Neuronal stem cell (in vitro differentiated cells): ENCODE measurements at places on chromosomes 12 and 14.

DNA sequence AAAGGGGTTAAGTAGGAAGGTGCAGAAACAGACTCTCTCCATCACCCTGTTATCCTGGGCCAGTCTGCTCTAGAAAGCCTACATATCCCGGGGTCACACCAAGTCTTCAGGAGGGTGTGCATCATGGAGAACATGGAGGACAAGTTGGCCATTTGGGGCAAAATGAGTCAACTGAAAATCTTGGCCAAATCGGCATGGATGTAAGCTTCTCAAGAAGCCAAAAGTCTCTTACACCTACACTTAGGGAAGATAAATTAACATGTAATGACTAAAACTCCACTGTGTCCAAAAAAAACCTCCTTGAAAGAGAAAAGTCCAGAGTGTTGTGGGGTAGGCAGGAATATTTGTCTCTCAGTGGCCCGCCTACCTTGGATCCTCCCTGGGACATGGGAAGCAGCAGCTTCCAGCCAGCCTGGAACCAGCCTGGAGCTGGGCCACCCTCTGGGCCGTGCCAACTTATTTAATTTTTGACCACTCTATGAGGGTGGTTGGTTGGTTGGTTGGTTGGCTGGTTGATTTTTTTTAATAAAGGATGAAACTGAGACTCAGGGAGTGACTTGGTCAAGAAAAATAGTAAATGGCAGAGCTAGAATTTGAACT is 17.9 kb upstream of the TC2N start:
- H3K36me3 ChIP-seq, result no peaks in the 10 kb centered on the region
- peaks cover 6% of the 10 kb centered on the region for H3K4me1 ChIP-seq
- no peak overlapping the region for H3K4me3 ChIP-seq
- no peaks in the 10 kb centered on the region for H3K27me3 ChIP-seq
- H3K27ac ChIP-seq, result no peak overlapping the region

GRCh38 chr12:105741786-105742566 is 396.8 kb downstream of the NUAK1 start:
- no peak for DNase-seq
- no peaks in the 10 kb centered on the region for H3K36me3 ChIP-seq
- peaks cover 40% of the 10 kb centered on the region for H3K4me1 ChIP-seq
- no peak overlapping the region for H3K27ac ChIP-seq

DNA sequence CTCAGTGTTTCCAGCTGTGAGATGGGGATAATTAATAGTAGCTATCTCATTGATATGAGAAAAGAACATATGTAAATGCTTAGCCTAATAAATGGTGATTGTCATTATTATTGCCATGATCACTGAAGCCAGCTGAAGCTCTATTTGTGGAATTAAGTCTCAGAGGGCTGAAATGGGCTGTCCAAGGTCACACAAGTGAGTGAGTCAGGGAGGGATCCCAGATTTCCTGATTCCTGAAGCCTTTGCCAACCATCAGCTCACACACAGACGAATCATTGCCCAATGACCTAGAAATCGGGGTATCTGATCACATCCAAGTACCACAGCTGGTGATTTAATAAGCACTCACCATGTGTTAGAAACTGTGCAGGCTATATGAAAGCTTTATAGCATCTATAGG is 21.6 kb upstream of the TMEM229B start:
- DNase-seq, result no peak
- H3K4me3 ChIP-seq, result no peak overlapping the region
- H3K4me1 ChIP-seq, result peaks cover 6% of the 10 kb centered on the region
- H3K27me3 ChIP-seq, result peaks cover 25% of the 10 kb centered on the region
- no peaks in the 10 kb centered on the region for H3K36me3 ChIP-seq

DNA sequence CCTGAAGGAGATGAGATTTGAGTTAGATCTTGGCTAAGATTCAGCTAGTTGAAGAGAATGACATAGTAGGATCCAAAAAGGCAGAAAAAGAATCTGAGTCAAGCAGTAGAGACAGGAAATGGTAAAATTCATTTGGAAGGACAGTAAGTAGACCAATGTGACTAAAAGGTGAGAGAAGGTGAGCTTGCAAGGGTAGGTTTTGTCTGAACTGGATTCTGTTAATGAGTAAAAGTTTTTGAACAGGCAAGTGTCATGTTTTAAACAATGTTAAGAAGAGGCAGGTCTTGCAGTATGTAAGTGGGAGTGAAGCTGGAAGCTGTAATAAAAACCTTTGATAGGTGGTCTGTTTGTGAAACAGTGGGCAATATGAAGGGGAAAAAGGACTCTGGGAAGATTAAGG is 58.6 kb downstream of the ACSS3 start:
- H3K4me3 ChIP-seq, result no peak overlapping the region
- no peaks in the 10 kb centered on the region for H3K36me3 ChIP-seq
- H3K4me1 ChIP-seq, result no peaks in the 10 kb centered on the region
- H3K27ac ChIP-seq, result no peak overlapping the region
- no peaks in the 10 kb centered on the region for H3K27me3 ChIP-seq

GRCh38 chr12:7180685-7181084 is 8.8 kb upstream of the PEX5 start:
- no peaks in the 10 kb centered on the region for H3K36me3 ChIP-seq
- H3K27ac ChIP-seq, result no peak overlapping the region
- H3K4me1 ChIP-seq, result no peaks in the 10 kb centered on the region
- peaks cover 14% of the 10 kb centered on the region for H3K27me3 ChIP-seq

- H3K4me1 ChIP-seq, result no peaks in the 10 kb centered on the region
- DNase-seq, result no peak
- no peak overlapping the region for H3K27ac ChIP-seq
- H3K36me3 ChIP-seq, result peaks cover 66% of the 10 kb centered on the region
- no peaks in the 10 kb centered on the region for H3K27me3 ChIP-seq
Measured at GRCh38 chr12:119671070-119671469, 3.1 kb downstream of the PRKAB1 start.

GRCh38 chr14:89654998-89655397 is 238.0 kb upstream of the FOXN3 start:
- no peak overlapping the region for H3K4me3 ChIP-seq
- H3K27ac ChIP-seq, result no peak overlapping the region
- H3K27me3 ChIP-seq, result no peaks in the 10 kb centered on the region
- H3K36me3 ChIP-seq, result no peaks in the 10 kb centered on the region
- no peak for DNase-seq
- H3K4me1 ChIP-seq, result no peaks in the 10 kb centered on the region

DNA sequence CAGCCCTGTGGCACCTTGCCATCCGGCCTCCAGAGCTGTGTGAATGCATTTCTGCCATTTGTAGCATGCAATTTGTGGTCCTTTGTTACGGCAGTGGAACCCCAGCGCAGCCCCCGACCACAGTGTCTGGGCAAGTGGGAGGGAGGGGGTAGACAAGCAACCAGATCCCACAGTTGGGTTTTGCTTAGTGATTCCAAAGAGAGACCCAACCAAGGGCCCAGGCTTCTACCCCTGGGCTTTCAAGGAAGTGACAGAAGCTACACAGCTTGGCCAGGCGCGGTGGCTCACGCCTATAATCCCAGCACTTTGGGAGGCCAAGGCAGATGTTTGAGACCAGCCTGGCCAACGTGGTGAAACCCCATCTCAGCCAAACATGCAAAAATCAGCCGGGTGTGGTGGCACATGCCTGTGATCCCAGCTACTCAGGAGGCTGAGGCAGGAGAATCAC is 17.8 kb downstream of the ZBTB42 start:
- no peak overlapping the region for H3K27ac ChIP-seq
- no peaks in the 10 kb centered on the region for H3K27me3 ChIP-seq
- peaks cover 5% of the 10 kb centered on the region for H3K4me1 ChIP-seq
- peaks cover 11% of the 10 kb centered on the region for H3K36me3 ChIP-seq
